ENCODE measurements at places on chromosomes 6 and 20.

- DNase-seq = no peak
- H3K4me1 ChIP-seq = peaks cover 24% of the 10 kb centered on the region
- H3K4me3 ChIP-seq = no peak overlapping the region
- H3K27me3 ChIP-seq = no peaks in the 10 kb centered on the region
These were observed 4.0 kb upstream of the FAM110A start for GRCh38 chr20:829551-829950.

DNA sequence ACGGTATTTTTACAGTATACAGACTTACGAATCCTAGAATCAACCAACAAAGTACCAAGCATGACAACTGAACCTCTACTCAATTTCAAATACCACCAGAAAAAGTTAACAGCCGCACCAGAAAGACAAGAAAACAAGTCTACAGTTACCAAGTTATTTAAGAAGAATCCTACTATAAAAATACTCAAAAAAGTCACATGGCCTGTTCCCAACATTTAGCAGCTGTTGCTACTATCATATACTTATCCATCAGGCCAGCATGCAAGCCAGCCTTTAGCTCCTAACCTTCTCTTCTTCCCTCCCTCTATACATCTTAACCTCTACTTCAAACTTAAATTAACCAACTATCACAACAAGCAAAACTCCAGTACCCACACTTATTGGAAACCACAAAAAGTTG, 1.9 kb downstream of the SYNCRIP start:
- no peak overlapping the region for H3K27ac ChIP-seq
- DNase-seq = no peak
- peaks cover 47% of the 10 kb centered on the region for H3K36me3 ChIP-seq
- peaks cover 74% of the 10 kb centered on the region for H3K4me1 ChIP-seq

DNA sequence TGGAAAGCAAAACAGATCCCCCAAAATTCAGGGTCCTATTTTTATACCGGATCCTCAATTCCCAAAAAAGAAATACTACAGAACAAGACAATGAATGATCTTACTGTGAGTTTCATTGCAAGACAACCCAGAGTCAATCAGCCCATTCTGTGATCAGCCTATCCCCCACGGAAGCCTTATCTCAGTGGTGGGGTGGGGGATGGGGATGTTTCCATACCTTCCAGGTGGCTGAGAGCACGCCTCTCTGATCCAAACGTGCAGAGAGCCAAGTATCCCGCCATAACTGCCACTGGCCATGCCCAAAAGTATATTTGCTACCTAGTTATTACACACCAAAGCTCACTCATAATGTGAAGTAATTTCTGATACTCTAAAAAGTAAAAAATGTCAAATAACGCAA, 15.1 kb downstream of the WFDC2 start:
- no peak for DNase-seq
- H3K27ac ChIP-seq = no peak overlapping the region
- H3K4me1 ChIP-seq = no peaks in the 10 kb centered on the region
- peaks cover 92% of the 10 kb centered on the region for H3K27me3 ChIP-seq

DNA sequence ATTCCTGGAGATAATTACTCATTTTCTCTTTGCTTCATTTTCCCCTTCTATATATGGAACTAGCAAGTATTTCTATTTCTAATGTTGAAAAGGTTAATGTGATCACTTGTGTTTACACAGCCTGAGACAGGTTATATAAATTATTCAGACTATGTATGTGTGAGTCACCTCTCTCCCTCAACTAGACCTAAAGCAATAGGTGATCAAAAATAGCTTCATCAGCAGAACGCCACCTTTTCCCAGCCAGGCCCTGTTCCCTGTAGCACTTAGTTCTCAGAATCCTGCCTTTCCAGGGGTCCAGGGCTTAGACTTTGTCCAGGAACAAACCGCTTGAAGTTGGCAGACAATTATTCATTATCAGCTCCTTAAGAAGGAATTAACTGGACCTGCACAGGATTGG, 125.3 kb upstream of the EXOC2 start:
- H3K4me1 ChIP-seq = peaks cover 7% of the 10 kb centered on the region
- no peak for DNase-seq
- H3K27me3 ChIP-seq = peaks cover 14% of the 10 kb centered on the region
- H3K36me3 ChIP-seq = no peaks in the 10 kb centered on the region
- H3K4me3 ChIP-seq = no peak overlapping the region
- H3K27ac ChIP-seq = no peak overlapping the region

- H3K27ac ChIP-seq = peak overlapping the region; percentile 98
- H3K27me3 ChIP-seq = no peaks in the 10 kb centered on the region
- peak overlapping the region; percentile 84 for H3K4me3 ChIP-seq
- H3K4me1 ChIP-seq = peaks cover 87% of the 10 kb centered on the region
- DNase-seq = peak; percentile 24
- H3K36me3 ChIP-seq = peaks cover 61% of the 10 kb centered on the region
These were observed 684 bp downstream of the ZNFX1 start for GRCh38 chr20:49276961-49277785.

DNA sequence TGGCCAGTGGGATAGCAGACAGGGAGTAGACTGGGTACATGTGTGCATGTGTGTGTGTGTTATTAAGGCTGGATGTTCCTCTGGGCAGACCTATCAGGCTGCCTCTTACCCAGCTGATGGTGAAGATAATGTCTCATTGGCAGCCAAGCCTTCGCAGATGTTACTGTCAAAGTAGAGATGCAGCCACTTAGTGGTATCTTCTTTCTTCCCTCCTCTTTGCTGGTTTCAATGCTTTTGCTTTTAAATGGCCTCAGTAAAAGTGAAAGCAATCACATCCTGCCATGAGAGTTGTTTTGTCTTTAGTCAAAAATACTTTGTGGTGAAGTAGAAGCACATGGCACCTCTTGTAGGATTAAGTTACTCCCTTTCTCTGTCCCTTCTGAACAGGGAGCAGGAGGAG, 57.5 kb downstream of the SNRNP48 start:
- H3K27me3 ChIP-seq = no peaks in the 10 kb centered on the region
- no peak overlapping the region for H3K27ac ChIP-seq
- DNase-seq = no peak
- no peaks in the 10 kb centered on the region for H3K36me3 ChIP-seq
- no peaks in the 10 kb centered on the region for H3K4me1 ChIP-seq

GRCh38 chr6:126030045-126030444, 43.7 kb downstream of the TRMT11 start:
- H3K27me3 ChIP-seq = no peaks in the 10 kb centered on the region
- peaks cover 16% of the 10 kb centered on the region for H3K36me3 ChIP-seq
- DNase-seq = no peak
